Left kidney (tissue), 8 donors: ENCODE measurements at places on chromosomes 5 and 9. TPM values are rescaled to one million over a fixed set of nuclear protein-coding genes. Genes with fewer than 3 reads are reported as not detected.

BAAT gene
- polyA plus RNA-seq, result 0.47 TPM

- DNase-seq, result peak; percentile 19
Observed at GRCh38 chr9:91043056-91043810, 241.6 kb downstream of the SYK start.

DNA sequence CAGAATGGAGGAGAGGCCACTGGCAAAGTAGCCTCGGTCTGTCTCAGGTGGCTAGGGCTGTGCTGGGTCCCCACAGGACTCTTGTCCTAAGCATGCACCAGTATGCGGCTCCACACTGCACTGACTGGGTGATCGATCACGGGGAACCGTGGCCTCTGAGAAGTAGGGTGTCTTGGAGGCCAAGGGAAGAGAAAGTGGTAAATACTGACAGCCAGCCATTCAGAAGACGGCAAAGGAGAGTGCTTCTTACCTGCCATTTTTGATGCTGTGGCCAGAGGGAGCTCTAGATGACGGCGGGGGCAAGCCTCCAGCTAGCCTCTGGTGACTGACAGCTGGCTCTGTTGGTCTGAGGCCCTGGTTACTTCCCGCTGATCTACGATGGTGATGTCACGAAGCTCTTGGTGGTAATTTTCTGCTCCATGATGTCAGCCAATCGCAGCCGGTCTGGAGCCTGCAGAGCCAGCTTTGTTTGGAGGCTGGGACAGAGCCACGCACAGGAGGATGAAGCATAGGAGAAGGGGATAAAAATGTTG is 40.4 kb upstream of the GADD45G start:
- DNase-seq, result no peak

DNA sequence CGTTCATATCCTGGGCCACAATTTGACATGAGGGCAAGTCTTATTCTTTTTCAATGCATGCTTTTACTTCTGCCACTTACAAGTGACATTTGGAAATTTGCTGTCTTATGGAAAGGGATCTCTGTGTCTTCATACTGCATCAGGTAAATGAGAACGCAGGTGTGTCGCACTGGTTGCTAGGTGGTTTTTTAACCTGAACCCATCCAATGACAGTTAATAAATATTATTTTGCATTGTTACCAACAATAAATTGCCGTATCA is 1.1 kb downstream of the ADAMTS16 start:
- no peak for DNase-seq

DNA sequence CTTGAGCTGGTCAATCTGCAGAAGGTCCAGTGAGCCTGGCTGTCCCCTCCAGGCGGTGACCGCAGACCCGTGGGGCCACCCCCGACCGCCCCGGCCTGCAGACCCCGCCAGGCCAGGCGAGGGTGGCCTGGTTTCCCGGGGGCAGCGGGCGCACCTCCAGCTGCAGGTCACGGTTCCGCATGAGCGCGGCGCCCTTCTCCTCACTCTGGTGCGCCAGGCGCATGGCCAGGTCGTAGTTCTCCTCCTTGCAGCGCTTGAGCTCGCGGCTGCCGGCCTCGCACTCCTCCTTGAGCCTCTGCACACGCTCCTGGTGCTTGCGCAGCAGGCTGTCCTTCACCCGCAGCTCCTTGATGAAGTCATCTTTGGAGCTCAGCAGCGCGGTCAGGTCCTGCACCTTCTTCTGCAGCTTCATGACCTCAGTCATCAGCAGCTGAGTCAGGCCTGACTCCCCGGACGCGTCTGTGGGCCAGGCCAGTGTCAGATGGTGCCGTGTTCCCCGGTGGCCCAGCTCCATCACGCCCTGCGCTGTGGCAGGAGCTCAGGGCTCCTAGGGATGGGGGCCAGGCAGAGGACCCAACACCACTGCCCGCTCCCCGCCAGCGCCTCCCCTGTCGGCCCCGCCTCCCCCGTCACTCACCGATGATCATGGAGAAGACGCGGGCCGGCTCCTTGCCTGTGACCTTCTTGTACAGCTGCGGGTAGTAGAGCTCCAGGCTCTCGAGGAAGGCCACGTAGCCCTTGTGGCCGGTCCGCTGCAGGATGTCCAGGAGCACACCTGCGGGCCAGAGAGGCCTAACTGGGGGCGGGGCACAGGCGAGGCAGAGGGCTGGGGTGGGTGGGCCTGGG is 2.6 kb downstream of the CARD9 start:
- no peak for DNase-seq

DNA sequence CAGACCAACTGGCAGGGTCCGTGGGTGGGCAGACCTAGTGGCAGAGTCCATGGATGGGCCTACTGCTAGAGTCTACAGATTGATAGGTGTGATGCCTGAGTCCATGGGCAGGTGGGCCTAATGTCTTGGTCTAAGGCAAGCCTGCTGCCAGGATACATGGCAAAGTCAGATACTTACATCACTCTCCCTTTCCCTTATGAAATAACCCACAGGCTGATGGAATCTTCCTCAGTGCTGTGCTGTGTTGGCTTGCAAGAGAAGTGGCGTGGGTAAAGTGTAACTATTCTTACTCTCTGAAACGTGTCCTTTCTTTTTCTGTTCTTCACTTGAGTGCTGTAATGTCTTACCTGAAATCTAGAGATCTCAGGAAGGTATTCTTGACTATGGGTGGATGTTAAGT is 67.3 kb upstream of the ADRB2 start:
- no peak for DNase-seq

GRCh38 chr9:3507395-3508077 is 18.3 kb downstream of the RFX3 start:
- DNase-seq, result no peak

DNA sequence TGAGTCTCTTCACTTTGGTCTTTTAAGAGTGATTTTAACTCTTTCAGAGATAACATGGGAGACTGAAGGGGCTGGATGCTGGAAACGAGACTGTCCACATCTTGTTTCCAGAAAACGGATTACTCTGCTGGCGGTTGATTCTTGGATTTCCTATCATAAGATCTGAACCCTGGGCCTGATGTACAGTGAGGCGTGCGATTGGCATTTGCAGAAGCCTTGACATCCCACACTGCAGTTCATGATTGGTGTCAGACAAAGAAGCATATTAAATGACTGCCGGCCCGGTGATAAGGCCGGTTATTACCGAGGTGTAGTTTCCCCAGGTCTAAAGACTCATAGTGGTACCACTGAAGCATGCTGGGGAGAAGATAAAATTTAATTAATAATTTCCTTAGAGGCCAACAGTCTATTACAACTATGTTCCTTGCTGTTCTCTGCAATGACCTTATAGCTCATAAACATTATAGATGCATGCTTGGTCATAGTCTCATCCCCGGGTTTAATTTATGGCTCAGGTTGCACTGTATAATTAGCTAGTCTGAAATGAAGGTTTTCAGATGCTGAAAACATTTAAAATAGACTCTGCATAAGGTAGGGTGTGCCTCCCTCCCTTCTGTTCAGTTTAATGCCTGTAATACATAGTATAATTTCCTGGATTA is 99.2 kb downstream of the PPP2R2B start:
- DNase-seq, result no peak

FAM174A gene
- 22.6 TPM for polyA plus RNA-seq

- DNase-seq, result no peak
Observed at GRCh38 chr5:2459251-2459650, 292.2 kb downstream of the IRX2 start.

DUSP1 gene
- 59.3 TPM for polyA plus RNA-seq

CKMT2 gene
- polyA plus RNA-seq, result 10.3 TPM

DNA sequence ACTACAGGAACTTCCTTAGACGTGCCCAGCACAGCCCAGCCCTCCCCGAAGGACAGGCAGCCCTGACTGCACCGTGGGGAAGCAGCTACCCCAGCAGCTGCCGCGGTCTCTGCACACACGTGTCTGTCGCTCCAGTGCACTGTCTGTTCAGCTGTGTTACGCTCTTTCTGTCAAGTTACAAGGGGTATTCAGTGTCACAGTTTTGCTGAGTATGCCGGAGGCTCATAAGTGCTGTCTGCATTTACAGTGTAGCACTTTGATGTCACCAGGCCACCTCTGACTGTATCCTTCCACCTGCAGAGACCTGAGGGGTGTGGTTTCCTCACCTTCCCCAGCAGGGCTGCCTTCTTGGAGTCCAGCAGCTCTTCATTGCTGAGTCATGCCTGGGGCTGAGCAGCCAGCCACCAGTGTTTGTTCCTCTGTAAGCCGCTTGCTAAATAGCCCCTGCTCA is 126.8 kb downstream of the EHMT1 start:
- no peak for DNase-seq

ZNF454 gene
- 9.9 TPM for polyA plus RNA-seq

DNA sequence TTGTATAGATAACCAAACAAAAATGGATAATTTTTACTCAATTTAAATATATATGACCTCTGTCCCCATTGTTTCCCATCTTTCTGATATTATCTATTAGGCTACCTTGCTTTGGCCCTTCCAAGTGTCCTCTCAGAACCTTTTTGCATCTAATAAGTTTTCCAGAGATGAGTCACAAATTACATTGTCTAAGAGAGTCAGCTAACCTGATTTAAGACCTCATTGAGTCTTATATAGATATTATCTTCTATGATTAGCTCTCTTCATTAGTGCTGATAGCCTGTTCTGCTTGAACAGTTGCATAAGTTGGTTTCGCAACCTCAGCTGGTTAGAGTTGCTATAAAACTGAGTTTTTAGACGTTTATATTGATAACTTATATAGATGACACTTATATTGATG is 623.1 kb downstream of the LRRC70 start:
- no peak for DNase-seq

HMGCS1 gene
- 129 TPM for polyA plus RNA-seq

- no peak for DNase-seq
Observed at GRCh38 chr5:176473335-176474006, 25.3 kb downstream of the FAF2 start.

DNA sequence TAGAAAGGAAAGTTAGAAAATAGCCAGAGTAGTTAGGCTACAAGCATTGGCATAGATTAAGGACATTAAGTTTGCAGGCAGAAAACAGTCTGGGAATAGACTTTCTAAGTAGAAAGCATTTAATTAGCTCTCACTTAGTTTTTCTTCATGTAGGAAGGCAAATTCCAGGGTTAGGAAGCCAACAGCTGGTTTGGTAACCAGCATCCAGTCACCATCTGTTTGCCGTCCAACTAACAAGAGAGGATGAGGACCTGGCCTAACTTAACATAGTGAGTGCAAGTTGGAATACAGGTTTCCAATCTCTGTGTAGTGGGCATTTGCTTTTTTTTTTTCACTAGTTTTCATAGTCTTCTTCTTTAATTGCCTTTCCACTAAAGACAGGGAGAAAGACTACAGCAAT is 121.7 kb upstream of the NR3C1 start:
- DNase-seq, result no peak

GRCh38 chr5:51381761-51382474 is 1.3 kb upstream of the ISL1 start:
- DNase-seq, result no peak

NCS1 gene
- polyA plus RNA-seq, result 24.2 TPM

DNA sequence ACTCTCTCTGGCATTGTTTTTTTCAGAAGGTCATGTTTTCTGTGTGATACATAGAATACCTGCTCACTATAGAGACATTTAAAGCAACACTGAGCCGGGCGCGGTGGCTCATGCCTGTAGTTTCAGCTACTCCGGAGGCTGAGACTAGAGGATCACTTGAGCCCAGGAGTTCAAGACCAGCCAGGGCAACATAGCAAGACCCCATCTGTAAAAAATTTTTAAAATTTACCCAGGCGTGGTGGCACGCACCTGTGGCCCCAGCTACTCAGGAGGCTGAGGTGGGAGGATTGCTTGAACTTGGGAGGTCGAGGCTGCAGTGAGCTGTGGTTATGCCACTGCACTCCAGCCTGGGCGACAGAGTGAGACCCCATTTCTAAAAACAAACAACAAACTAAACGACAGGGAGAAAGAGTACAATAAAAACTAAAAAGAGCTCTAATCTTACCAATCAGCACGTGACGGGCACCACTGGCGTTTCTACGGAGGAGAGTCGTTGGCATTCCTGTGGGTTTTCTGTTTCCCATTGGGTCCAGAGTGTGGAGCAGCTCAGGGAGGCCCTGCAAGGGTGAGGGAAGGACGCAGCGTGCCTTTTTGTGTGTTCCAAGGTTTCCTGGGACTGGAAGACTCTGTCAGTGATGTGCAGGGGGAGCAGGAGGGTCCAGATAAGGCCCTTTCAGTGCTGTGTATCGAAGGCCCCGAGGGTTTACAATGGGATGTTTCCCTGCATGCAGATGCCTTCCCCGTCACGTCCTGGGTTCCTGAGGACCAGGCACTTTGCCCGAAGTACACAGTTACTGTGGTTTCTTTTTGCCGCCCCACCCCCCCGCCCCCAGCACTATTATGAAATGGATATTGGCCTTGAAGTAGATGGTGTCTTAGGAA is 7.2 kb upstream of the RNU6ATAC start:
- DNase-seq, result no peak

GRCh38 chr5:14146725-14147124 is 3.6 kb downstream of the TRIO start:
- no peak for DNase-seq

PCDHB5 gene
- 7.5 TPM for polyA plus RNA-seq

DNA sequence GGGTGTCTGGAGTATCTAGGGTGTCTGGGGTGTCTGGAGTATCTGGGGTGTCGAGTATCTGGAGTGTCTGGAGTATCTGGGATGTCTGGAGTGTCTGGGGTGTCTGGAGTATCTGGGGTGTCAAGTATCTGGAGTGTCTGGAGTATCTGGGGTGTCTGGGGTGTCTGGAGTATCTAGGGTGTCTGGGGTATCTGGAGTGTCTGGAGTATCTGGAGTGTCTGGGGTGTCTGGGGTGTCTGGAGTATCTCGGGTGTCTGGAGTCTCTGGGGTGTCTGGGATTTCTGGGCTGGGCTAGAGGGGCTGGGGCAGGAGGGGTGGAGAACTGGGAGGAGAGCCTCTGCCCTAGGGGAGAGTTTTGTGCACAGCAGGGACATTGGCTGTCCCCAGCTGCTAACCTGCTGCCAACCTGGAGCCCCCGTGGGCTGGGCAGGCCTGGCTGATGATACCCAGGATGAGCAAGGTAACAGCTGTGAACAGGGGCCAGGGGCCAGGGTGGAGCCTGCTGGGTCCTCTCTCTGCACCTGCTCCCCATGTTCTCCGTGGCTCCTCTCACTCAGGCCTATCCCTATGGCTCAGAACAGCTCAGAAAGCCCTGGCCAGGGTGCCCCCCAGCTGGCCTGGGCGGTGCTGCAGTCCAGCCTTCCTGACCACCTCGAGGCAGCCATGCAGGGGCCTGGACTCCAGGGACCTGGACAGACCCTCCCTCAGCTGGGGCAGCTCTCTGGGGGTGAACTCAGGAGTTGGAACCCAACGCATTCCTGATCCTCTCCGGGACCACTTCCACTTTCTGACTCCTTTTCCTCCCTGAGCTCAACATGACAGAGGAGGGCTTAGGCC is 29.9 kb downstream of the LHX3 start:
- DNase-seq, result no peak

- no peak for DNase-seq
Observed at GRCh38 chr9:80094176-80094771, 522.5 kb downstream of the TLE4 start.

- no peak for DNase-seq
Observed at GRCh38 chr9:108854641-108855528, 901 bp downstream of the ACTL7B start.

GRCh38 chr5:132417889-132418485 is 48.5 kb downstream of the SLC22A5 start:
- DNase-seq, result no peak

C5orf46 gene
- not detected for polyA plus RNA-seq

DNA sequence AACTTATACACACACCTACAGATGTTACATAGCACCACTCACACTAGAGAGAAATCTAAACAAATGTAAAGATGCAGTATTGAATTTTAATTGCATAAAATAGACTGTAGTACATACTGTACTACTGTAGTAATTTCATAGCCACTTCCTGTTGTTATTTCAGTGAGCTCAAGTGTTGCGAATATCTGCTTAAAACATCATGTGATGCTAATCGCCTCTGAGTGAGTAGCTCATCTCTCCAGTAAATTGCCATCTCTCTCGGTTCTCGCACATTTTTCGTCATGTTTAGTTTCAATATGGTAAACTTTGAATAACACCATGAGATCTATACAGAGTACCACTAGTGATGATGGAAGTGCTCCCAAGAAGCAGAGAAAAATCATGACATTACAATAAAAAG is 22.0 kb upstream of the ARHGEF28 start:
- DNase-seq, result no peak
